ENCODE measurements at places on chromosomes 16 and 17. TPM values are rescaled to one million over a fixed set of nuclear protein-coding genes. Genes with fewer than 3 reads are reported as not detected.
A peak's percentile ranks its signal among the peaks of the same experiment; 100 is the strongest.

DNA sequence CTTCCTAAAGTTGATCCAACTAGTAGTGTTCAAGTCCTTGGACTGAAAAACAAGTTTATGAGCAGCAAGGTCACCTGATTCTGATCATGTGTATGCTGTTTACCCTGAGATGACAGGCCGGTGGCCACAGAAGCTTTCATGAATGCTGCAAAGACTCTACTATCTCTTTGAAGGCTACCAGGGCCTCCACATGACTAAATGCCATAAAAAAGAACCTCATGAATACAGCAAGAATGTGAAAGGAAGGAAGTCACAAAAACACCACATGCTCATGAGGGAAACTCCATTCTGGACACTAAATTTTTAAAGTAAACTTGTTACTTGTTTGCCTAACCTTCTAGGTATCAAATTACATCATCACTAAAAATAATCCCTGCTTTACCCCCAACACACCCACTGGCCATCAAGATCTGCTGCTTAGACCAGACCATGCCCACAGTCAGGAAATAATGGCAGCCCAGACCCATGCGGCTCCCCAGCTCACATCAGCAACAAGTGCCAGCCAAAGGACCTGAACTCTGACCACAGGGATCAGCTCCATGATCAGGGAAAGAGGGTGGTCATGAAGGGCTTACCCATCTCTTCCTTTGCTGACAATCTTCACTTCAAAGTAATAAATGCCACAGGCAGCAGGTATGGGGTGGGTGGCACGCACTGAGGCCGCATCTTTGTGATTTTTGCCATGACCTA, 1.4 kb downstream of the RANBP10 start:
- no peak for DNase-seq

GRCh38 chr17:48593840-48594537, 410 bp upstream of the HOXB5 start:
- no peak for DNase-seq

- no peak for DNase-seq
These were observed 17.1 kb downstream of the RAI1 start for GRCh38 chr17:17698371-17698770.

- no peak for DNase-seq
These were observed 21.2 kb downstream of the TBX2 start for GRCh38 chr17:61420745-61421398.

DNA sequence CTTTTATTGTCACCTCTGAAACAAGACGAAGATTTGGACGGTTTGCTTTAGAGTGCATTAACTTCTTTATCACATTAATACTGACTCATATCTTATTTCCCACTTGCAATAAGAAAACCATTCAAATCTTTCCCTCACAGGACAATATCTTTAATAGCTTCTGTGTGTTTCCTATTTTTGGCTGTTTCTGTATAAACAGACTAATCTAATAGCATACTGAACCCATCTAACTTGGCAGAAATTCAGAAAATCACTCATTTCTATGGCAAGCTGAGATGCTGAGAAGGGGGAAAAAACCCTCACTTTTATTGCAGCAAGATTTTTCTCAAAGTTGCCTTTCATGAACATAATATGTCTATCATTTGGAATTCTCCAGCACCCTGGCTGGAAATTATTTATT, 524.9 kb downstream of the WWOX start:
- DNase-seq: no peak

GRCh38 chr16:25966172-25967097, 274.7 kb downstream of the HS3ST4 start:
- no peak for DNase-seq

DNA sequence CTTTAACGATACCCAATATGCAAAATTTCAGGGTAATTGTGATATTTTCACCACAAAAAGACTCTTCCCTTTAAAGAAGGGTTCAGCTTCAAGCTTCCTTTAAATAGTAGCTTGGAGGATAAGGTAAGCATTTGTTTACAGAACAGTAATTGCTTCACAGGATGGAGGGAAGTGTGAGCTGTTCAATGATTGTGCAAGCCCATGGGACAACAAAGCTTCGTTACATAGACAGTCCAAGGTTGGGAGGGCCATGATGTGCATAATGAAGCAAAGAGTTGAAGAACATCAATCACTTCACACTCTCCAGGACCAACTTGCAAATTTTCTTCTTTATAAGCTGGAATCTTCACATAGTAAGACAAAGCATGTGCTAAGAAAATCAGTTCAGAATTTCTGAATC, 145.0 kb upstream of the ASIC2 start:
- DNase-seq: no peak

GRCh38 chr17:14311981-14312380, 11.1 kb downstream of the HS3ST3B1 start:
- no peak for DNase-seq

DNA sequence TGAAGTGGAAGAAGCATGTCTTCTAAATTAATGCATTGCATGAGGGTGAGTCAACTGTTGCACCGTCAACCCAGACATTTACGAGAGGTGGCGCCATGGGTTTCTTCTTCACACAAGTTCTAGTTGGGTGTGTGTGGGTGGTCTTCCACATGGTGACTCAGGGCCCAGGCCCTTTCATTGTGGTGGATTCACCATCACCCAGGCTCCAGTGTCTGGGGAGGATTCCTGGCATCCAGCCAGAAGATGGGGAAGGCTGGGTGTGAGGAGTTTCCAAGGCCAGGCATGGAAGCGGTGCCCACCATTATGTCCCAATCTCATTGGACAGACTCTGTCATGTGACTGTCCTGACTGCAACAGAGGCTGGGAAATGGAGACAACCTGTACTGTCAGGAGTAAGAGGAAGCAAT, 21.4 kb upstream of the JPH3 start:
- DNase-seq: no peak

GRCh38 chr17:73940511-73940910, 263.0 kb upstream of the RPL38 start:
- DNase-seq: no peak

GRCh38 chr17:14340857-14341754, 40.2 kb downstream of the HS3ST3B1 start:
- no peak for DNase-seq

GRCh38 chr16:23334950-23335349, 32.8 kb downstream of the SCNN1B start:
- DNase-seq: no peak

DNA sequence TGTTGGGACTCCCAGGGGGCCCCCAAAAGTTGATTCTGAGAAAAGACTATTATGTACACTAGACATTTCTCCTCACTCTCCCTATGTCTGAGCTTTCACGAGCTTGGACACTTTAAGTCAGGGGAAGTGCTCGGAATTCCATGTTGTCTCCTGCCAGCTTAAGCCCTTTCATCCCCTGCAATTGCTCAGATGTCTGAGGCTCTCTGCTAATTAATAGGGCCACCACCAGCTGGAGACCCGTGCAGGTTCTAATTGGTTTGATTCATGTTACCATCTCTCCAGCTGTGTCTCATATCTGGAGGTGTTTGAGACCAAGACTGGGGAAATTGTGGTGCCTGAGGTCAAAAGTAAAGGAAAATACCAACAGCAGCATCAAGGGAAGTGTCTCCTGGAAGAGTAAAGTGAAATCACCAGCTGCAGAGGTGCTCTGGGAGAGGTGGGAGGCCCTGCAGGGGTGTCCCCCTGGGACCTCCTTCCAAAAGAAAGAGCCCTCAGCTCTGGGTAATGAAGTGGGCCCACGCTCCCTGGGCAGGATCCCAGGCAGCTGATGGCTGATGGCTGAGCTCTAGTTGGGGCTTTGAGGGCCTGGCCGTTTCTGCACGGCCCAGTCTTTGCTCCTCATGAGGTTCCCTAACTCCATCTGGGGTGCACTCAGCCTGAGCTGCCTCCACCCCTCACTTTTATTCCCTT, 5.8 kb upstream of the UTS2R start:
- DNase-seq: no peak

DNA sequence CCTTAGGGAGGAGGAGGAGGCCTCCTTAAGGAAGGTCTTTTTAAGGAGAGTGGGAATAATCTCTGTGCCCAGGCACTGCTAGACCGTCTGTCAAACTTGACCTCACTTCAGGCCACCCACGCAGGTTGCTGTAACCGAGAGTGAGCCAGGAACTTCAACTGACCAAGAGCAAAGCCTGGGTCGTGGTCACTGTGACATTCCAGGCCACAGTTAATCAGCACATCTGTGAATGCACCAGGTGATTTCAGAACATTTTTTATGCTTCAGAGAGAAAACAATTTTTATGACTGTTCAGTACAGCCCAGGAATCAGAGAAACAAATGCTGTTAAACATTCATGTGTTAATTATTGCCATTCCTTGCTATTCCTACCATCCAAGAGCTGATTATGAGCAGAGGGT, 226.6 kb upstream of the ASIC2 start:
- peak; percentile 68 for DNase-seq

DNA sequence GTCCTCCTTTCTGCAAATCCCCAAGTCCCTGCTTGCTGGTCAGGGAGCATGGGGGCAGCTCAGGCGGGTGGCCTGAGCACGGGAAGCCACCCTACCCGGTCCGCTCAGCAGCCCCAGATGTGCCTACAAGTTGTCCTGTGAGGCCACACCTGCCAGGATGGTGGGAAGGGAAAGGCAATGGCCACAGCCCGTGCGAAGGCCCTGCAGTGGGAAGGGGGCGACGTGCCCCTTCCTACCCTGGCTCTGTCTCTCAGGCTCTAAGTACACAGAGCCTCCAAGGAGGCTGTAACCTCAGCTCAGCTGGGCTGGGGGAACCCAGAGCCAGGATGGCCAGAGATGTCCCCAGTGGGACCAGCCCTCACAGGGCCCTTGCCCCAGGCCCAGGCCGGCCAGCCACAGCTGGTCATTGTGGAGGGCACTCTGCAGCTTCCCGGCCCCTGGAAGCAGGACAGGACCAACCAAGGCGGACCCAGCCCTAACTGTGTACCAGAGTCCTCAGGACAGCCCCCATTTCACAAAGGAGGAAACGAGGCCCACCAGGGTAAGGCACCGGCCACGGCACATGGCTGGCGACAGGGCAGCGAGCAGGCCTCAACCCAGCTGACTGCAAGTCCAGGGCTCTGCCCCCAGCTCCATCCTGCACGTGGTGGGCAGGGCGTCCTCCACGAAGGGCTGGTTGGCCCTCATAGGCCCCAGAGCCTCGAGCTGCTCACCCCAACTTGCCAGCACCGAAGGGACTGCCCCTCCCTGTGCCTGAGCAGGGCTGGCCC, 82.3 kb downstream of the RTN4RL1 start:
- DNase-seq: no peak

- no peak for DNase-seq
These were observed 30.2 kb upstream of the MRPS23 start for GRCh38 chr17:57880086-57880456.

DNA sequence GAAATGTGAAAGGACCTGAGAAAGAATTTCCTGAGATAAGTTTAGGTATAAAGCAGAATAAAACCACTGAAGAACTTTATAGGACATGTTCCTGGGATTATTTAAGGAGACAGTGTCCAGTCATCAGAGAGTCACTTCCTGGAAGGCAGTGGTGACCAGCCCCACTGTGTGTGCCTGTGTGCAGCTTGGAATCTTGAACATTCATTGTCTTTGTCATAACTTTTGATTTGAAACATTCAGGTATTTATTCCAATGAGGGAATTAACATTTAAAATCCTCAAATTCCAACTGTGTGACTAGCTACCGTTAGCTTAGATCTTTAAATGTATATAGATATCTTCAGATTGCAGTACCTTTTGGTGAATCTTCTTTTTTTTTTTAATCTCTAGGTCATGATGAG, 61.7 kb upstream of the MRC2 start:
- DNase-seq: no peak

GRCh38 chr16:87550495-87550961, 51.8 kb upstream of the JPH3 start:
- DNase-seq: no peak

- no peak for DNase-seq
These were observed 98.3 kb upstream of the HLF start for GRCh38 chr17:55166506-55166905.

- no peak for DNase-seq
These were observed 57.9 kb upstream of the PLCG2 start for GRCh38 chr16:81720973-81721906.

DNA sequence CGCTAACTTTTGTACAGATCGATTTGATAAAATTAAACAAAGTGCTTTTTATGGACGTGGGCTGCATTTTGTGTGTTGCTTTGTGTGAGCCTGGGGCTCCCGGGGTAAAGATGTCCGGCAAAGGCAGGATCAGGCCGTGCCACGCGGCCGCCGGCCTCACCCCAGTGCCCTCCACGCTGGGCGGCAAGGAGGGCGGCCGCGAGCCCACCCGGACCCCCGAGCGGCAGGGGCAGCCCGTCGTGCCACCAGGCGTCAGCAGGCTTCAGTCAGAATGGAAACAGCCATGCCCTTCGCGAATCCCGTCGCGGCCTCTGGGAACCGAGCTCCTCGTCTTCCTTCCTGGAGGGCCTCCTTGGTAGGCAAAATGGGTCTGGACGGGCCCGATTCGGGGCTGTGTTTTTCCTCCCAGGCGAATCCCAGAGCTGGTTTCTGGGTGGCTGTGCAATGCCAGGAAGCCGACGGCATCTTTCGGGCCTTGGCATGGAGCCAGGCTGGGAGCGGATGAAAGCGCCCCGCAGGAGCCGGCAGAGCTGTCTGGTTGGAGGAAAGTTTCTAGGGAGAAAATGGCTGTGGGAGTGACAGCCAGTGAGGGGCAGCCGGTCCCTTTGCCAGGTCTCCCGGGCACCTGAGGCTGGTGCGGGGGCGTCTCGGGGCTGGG, 5.5 kb downstream of the SOX8 start:
- DNase-seq: no peak

GRCh38 chr17:3575511-3575910, 17.9 kb upstream of the TRPV3 start:
- DNase-seq: no peak

DNA sequence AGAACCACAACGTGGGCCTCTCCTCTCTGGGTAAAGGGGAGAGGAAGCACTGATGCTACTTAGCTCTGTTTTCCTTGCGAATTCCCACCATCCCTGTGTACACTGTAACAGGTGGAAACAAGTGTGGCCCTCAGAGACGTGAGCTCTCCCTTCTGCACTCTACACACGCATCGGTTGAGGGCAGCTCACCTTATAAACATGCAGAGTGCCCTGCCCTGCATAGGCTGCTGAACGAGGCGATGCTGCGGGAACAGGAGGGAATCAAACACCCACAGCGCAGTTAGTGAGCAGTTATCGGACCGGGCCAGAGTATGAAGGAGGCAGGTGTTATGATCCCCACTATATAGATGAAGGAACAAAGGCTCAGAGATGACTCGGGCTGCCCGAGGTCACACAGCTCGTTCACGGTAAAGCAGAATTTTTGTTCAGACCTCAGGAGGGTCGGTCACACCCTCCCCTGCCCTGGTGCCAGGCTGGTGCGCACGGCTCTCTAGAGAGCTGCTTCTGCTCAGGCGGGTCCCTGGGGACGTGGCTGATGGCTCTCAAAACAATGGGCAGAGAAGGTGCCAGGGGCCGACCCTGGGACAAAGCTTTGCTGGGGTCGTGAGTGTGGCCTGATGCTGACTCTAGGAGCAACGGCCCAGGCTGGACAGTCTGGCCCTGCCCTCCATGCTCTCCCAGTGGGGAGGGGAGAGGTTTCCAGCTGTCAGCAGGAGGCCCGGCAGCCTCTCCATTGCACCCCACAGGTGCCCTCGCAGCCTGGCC, 68.5 kb downstream of the RPH3AL start:
- no peak for DNase-seq

- no peak for DNase-seq
These were observed 77.7 kb upstream of the EEF2KMT start for GRCh38 chr16:5175266-5175665.

- no peak for DNase-seq
These were observed 57.3 kb downstream of the EPN2 start for GRCh38 chr17:19294443-19294842.

SEPTIN1 gene
- total RNA-seq: not detected

NPIPB2 gene
- 0.36 TPM for total RNA-seq

DHX8 gene
- 26.6 TPM for total RNA-seq

ZG16 gene
- not detected for total RNA-seq

MARVELD3 gene
- total RNA-seq: 2.2 TPM

CCDC47 gene
- total RNA-seq: 27.6 TPM

EPX gene
- not detected for total RNA-seq

DLX4 gene
- not detected for total RNA-seq

CD300H gene
- not detected for total RNA-seq

C17orf113 gene
- 0.98 TPM for total RNA-seq
